ENCODE measurements at places on chromosomes 1 and 21.

- DNase-seq: no peak
Measured at GRCh38 chr1:24110642-24111261, 1.2 kb downstream of the MYOM3 start.

DNA sequence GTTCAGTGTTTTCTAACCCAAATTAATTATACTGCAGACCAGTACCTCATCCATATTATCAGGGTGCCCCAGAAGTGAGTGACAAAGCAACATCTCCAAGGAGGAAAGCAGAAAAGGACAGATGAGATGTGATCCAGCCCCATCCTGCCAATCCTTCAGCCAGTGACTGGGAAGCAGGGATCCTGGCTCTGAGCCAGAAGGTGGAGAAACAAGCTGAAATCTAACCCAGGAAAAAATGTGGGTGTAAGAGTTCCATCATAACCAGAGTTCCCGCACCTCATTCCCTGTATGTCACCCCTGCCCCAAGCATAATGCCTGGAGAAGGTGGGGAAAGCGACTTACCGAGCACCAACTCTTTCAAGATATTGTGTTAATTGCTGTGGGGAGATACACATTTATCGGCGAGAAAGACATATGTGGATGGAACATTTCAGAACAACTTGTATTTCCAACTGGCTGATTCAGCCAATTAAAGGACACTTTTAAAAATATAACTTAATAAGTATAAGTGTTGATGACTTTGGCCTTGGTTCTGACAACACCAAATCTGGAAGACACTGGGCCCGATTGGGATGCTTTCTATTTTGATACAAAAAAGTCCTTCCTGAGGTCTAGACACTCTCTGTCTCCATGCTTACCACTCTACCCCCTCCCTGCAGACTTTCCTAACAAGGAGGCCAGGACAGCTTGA, 14.9 kb downstream of the PLEKHA6 start:
- DNase-seq: no peak

- DNase-seq: no peak
Measured at GRCh38 chr1:203166192-203166940, 9.3 kb downstream of the MYBPH start.

DNA sequence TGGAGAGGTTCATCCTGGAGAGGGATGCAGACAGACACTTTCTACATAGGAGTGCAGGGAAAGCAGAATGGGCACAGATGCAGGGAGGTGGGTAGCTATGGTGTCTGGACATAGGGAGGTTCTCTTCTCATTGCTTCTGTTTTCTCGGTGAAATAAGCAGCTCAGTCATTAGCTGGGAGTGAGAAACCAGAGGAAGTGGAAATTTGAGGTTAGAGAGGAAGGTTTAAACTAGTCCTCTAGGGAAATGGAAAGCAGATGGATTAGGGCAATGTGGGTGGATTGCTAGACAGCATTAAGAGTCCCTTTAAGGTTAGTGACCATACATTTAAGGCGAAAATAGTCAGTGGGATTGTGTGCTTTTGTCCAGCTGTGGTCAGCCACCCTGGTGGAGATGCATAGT, 39.6 kb downstream of the MPZL1 start:
- DNase-seq: no peak

DNA sequence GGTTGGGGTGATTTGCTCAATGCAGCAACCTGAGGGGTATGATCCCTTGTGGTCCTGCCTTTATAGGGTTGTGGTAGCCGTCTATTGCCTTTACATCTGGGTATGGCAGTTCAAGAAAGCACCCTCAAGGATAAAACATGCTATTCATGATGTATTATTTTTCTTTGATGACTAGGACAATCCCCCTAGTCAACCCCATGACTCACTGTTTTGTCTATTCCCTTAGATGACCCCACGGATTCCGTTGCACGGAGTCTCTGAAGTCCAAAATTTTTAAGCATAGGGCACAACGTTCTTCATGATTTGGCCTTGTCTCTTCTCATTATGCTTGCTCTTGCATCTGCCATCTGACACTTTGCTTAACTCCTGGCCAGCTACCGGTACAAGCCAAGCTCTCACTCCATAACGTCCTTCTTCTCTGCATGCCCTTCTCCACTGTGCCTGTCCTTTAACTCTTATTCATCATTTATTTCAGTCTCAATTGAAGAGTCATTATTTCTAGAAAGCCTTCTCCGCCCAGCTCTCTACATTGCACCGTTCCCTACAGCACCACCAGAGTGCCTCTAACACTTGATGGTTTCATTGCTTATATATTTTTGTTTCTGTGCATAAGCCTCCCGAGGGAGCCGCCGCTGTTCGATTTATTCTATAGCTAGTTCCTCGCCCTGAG, 838 bp upstream of the DISP1 start:
- no peak for DNase-seq

DNA sequence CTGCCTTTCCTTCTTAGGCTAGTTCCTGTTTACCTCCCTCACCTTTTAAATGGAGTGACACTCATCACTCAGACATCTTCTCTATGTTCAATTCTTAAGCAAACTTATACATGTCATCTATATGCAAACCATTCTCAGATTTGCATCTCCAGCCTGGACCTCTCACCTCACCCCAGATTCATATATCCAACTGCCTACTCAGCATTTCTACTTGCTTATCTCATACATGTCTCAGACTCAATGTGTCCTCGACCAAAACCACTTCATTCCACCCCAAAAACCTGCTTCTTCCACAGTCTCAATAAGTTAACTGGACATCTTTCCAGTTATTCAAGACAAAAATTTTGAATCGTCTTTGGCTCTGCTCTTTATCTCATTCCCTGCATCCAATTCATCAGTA, 62.6 kb downstream of the ERICH3 start:
- DNase-seq: no peak

- DNase-seq: no peak
Measured at GRCh38 chr1:32474954-32475353, 10.1 kb downstream of the ZBTB8B start.

GRCh38 chr21:26082549-26082948, 88.0 kb downstream of the APP start:
- no peak for DNase-seq

GRCh38 chr1:25173809-25174340, 58.4 kb downstream of the SYF2 start:
- DNase-seq: no peak

GRCh38 chr1:180503280-180503862, 994 bp upstream of the ACBD6 start:
- DNase-seq: no peak

GRCh38 chr1:76298399-76298798, 223.9 kb downstream of the ST6GALNAC3 start:
- no peak for DNase-seq

- no peak for DNase-seq
Measured at GRCh38 chr1:16717336-16718098, 22.8 kb upstream of the RNU1-4 start.

DNA sequence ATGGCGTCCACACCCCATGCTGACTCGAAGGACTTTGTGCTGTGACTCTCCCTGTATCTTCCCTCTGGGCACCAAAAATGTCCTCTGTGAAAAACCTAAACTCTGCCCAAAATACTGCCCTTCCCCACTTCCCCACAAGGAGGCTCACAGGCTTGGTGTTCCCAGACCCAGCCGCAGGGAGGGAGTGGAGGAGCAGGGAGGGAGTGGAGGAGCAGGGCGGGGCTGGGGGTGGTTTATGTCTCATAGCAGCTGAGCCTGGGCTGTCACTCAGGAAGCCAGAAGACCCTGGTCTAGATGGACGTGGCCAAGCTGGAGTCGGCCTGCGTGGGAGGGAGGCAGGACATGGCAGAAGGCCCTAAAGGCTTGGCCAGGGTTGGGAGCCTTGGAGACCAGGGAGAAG, 461.7 kb downstream of the PTPRU start:
- DNase-seq: no peak

DNA sequence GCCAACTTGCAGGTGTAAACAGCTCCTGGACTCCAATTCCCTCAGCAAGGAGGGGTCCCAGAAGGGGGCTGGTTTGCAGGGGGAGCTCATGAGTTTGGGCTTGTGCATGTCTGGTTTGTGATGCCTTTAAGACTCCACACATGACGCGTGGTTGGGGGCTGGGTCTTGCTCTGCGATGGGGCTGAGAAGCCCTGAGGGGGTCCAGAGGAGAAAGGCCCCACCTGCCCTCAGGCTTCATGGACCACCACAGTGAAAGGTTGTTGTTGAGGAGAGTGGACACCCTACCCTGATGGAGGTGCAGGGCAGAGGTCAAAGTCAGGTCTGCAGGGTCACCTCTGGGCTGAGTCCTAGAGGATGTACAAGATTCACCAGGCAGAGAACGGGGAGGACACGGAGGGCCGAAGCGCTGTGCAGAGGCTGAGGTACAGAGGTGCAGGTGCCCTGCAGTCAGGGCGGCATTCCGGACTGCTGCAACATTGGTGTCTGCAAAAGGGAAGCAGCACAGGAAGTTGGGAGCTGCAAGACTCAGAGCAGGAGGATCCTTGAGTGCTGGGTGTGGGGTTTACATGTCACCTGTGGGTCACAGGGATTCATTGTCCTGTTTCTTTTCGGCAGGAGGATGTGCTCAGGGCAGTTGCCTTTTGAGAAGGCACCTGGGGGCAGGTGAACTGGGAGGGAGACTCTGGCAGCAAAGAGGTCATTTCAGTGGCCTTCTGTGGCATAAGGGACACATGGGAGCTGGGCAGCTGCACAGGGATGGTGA, 399.4 kb downstream of the PTPRU start:
- DNase-seq: no peak

GRCh38 chr1:116347696-116348095, 25.3 kb upstream of the ATP1A1 start:
- no peak for DNase-seq

GRCh38 chr1:150089846-150090520, 22.4 kb downstream of the VPS45 start:
- DNase-seq: no peak

- DNase-seq: no peak
Measured at GRCh38 chr1:55789466-55789865, 574.3 kb upstream of the USP24 start.

- no peak for DNase-seq
Measured at GRCh38 chr1:35642471-35642955, 1.2 kb upstream of the PSMB2 start.

GRCh38 chr1:114988095-114988494, 41.5 kb upstream of the TSHB start:
- no peak for DNase-seq

DNA sequence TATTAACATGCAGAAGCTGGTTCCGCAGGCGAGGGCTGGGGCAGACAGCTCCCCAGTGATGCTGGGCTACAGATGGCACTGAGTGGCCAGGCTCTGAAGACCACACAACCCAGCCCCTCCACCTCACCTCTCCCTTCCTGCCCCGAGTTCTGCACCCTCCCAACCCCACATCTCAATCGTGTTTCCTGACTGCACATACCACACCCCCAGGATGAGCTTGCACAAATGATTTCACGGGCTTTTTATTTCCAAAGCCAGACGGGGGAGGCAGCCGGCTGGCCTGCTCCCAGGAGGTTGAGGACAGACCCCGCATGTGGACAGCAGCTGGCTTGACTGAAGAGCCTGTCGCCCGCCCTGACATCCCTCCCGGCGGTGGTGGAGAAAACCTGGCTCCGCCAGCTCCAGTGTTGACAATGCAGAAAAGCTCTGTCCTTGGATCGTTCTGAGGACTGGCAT, 21.4 kb upstream of the ALDH4A1 start:
- no peak for DNase-seq

GRCh38 chr1:161139766-161140165, 7.3 kb upstream of the DEDD start:
- DNase-seq: no peak

GRCh38 chr1:161350671-161351070, 17.0 kb downstream of the CFAP126 start:
- DNase-seq: no peak

DNA sequence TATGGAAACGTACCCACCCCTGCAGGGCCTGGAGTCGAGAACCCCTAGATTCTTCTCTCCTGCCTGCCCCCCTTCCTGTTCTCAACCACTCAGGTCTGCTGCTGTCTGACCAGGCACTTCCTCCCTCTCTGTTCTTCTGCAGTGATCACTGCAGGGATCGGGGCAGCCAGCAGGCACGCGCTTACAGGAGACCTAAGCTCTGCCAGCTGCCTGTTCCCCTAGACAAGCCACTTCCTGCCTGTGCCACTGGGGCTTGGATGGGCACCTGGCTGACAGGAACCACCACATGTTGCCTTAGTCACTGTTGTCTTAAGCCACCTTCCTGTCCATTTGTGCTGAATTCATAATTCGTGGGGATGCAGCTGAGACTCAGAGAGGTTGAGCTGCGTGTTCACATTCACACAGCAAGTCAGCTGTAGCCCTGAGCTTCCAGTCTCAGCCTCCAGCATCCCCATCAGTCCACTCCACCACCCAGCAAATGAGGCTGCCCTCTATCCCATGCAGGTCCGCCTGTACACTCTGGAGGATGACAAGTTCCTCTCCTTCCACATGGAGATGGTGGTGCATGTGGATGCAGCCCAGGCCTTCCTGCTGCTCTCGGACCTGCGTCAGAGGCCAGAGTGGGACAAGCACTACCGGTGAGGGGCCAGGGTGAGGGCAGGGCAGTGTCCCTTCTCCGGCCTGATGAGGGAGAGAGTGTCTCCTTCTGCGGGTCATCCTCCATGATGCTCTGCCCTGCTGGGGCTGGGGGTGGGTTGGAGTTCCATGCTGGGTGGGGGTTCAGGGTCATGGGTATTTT, 18.6 kb downstream of the FAM151A start:
- DNase-seq: no peak

- DNase-seq: no peak
Measured at GRCh38 chr1:31556481-31557006, 19.8 kb upstream of the TINAGL1 start.

- DNase-seq: no peak
Measured at GRCh38 chr1:175015243-175015642, 8.0 kb downstream of the MRPS14 start.

DNA sequence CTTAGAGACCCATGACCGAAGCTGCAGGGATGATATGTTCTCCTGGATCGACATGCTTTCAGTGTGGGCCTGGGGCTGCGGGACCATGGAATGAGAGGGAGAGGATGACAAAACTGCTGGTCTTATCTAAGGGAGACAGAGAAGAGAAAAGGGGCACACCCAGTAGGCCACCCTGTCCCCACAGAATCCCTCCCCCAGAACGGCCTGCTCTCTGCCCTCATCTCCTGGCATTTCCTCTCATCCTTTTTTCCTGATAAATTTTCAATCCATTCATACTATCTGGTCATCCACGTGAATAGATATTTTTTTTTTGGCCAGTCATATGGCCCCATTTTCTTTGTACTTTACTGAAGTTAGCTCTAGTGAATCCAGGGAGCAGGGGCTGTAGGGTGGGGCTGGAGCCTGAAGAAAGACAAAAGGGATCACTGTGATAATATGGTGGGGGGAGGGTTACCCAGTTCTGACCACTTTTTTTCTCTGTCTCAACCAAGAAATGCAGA, at the start of gene PKLR:
TSS of gene PKLR (minus strand) at position 97 of the 500 bp plus-strand sequence. CDS start at position 54, 43 bp downstream.
- no peak for DNase-seq

GRCh38 chr1:107821340-107821739, 143.6 kb downstream of the VAV3 start:
- DNase-seq: no peak

GRCh38 chr1:10267319-10267718, 56.9 kb downstream of the KIF1B start:
- no peak for DNase-seq
